ENCODE measurements at places on chromosomes 6 and 20.
A peak's percentile ranks its signal among the peaks of the same experiment; 100 is the strongest.

DNA sequence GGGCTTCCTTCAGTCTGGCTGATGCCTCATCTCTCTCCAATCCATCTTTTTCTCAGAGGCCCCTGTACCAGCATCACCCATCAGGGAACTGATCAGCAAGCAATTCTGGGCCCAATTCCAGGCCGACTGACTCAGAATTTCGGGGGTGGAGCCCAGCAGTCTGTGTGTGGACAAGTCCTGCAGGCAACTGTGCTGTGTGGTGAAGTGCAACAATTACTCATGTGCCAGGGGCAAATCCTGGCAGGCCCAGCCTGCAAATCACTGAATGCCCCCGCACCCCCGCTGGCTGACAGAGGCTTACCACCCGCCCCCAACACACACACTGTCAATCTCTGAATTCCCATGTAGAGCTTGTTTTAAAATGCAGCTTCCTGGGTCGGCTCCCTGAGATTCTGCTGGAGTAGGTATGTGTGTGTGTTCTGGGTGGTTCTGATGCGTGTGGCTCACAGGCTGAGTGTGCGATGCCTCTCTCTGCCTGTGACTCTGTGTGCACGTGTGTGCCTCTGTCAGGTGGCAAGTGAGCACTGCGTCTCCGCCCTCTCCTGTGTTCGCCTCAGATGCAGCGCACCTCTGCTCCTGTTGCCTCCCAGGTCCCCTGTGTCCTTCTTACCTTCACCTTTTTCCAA, 45.4 kb downstream of the SSR1 start:
- peak; percentile 97 for DNase-seq

DNA sequence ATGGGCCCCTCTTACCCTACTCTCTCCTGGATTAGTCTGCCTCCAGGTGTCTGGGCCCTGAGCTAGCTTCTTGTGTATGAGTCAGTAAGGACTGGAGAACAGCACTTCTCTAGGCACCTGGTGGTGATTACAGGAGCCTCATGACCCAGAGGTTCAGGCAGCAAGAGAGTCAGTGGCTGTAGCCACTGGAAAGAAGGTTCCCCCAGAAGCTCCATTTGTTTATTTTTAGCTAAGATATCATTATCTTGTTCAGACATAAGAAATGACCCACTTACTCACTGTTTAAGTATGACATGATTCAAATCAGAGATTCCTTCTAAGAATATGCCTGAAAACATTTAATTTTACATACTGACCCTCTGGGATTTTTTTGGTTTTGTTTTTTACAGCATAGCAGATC, 23.6 kb upstream of the SLC4A11 start:
- peak; percentile 76 for DNase-seq

GRCh38 chr6:108383981-108384380, 89.1 kb downstream of the AFG1L start:
- DNase-seq: no peak

- DNase-seq: no peak
These were observed 19.0 kb downstream of the CEP250 start for GRCh38 chr20:35474303-35474871.

DNA sequence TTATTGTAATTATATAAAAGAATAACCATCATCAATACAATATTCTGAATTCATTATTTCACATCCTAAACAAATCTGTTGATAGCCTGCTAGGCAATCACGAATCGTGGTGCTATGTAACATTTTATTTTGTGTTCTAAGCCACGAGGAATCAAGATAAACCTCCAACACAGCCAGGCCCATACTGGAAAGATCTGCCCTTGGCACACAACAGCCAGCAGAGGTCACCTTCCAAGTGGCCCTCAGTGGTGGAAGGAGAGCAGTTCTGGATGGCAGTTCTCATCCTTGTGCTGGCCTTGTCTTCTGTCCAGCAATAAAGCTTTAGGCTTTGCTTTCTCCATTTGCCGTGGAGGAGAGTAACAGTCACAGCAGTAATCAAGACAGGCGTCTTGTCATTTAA, 13.2 kb downstream of the ZNF831 start:
- DNase-seq: no peak

- no peak for DNase-seq
These were observed 309.0 kb upstream of the PTCHD4 start for GRCh38 chr6:48419992-48420391.

DNA sequence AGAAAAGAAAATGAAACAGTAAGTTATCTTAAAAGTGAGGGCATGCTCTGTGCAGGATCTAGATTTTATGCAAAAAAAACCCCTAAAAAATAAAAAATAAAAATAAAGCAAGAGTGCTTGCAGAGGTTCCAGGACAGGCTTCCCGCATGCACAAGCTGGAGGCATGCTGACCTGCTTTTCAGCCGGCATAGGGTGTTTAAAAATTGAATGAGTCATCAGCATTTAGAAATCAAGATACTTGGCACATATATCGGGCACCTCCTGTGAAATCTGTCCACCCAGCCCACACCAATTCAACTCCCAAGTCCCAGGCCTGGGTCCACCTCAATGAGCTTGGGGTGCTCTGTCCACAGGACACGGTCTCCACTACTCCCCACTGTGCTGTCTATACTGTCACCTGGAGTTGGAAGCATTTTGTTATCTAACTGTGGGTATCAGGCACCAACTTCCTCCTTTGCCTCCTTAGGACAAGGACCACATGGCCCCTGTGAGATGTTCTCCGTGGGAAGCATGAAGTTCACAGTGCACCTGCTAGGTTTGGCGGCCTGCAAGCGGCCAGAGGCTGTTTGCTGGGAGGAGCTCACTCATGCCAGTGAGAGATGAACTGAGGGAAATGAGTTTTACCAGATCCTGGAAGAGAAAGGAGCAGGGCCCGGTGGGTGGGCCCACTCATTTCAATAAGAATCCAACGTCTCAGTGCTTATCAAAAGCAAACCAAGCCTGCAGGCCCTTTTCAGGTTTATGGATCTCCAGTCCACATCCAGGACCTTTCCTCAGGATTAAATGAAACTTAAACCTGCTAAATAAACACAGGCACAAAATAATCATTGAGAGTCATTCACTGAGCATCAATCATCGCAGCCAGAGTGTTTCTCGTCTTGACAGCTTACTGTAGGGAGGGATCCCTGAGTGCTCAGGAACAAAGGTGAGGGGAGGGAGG, 121.1 kb downstream of the FOXA2 start:
- DNase-seq: no peak
